ENCODE measurements at places on chromosomes 1 and 21.

DNA sequence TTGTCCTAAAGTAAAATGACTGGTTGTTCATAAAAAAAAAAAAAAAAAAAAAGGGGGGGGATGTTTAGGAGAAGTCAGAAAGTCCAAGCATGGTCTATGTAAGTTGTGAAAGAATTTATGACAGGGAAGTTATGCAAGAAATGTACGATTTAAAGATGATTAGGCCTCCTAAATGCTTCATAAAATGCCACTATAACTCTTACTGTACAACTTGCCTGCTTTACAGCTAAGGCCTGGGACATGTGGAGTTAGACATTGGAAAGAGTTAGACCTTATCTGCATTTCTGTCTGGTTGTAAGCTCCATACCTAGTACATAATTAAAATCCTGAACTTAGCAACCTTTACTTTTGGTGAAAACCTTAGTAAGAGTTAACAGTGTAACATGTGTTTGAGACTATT, 150.0 kb downstream of the TPR start:
- DNase-seq: no peak

DNA sequence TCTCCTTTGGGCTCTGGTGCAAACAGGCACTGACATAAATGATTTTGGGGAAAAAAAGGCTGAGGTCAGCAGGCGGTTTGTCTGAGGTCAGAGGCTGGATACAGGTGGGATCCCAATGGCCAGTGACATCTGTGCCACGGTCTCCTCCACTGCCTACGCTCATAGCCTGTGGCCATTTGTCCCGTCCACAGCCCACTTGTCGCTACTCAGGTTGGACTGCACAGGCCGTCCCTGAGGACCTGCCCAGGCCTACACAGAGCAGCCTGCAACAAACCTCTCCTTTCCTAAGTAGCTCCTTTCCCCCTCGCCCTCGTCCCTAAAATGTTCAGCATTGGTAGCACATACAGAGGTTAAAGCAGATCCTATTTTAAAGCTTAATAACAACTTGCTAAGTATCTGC, 150.7 kb downstream of the ZBTB18 start:
- no peak for DNase-seq

- no peak for DNase-seq
Observed at GRCh38 chr1:180028864-180029263, 74.3 kb downstream of the CEP350 start.

- DNase-seq: no peak
Observed at GRCh38 chr1:51839094-51839493, 39.4 kb downstream of the NRDC start.

- no peak for DNase-seq
Observed at GRCh38 chr1:17895986-17896385, 140.9 kb downstream of the ACTL8 start.
